Activated T-cell treated with anti-CD3 and anti-CD28 coated beads, Interleukin-2, amount 50 U/mL, for 48 hours (primary cell): ENCODE measurements at places on chromosomes 3 and 15.
A peak's percentile ranks its signal among the peaks of the same experiment; 100 is the strongest.

DNA sequence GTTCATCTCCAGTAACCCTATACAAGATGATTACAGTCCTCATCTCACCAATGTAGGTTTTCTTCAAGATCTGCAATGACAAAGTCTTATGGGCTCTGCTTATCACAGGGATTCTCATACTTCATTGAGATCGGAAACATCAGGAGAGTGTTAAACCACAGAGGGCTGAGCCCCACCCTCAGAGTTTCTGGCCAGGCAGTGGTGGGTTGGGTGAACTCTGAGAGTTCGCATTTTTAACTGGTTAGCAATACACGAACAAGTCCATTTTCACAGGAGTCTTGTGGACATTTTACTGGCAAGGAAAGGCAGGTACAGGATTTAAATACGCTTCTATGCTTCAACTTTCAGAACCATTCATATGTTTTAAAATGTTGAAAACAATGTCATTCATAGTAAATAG, 366.7 kb upstream of the ROBO2 start:
- DNase-seq: no peak

DNA sequence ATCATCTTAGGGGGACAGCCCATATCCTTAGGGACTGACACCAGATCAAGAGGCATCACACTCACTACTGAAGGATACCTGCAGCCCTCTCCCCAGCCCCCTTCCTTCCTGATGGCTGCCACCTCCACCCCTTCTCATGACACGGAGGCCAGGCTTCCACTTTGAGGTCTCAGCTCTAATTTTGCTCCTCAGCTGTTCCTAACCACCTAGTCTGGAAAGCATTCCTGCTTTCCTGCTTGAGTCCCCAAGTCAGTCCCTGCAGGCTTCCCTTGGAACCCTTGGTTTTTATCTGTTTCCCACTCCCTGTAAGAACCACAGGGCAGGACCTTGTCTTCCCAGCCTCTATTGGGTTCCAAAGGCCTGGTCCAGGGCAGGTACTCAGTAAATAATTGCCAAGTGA, 3.2 kb downstream of the C3orf18 start:
- no peak for DNase-seq

DNA sequence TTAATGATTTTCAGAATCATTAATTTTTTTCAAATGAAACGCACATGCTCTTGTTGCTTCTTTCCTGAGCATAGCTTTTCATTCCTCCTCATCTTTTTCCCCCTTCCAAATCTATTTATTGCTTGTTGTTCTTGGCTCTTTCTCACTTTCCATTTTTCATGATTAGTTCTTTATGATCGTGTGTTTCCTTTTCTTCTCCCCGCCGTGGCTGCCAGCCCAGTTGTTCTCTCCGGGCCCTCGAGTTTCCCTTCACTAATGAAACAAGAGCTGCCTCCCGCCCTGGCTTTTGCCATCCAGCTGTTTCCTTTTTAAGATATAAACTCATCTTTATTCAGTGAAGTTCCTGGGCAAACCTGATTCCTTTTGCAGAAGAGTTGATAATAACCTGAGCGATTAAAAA, 170.2 kb upstream of the NR2F2 start:
- no peak for DNase-seq

DNA sequence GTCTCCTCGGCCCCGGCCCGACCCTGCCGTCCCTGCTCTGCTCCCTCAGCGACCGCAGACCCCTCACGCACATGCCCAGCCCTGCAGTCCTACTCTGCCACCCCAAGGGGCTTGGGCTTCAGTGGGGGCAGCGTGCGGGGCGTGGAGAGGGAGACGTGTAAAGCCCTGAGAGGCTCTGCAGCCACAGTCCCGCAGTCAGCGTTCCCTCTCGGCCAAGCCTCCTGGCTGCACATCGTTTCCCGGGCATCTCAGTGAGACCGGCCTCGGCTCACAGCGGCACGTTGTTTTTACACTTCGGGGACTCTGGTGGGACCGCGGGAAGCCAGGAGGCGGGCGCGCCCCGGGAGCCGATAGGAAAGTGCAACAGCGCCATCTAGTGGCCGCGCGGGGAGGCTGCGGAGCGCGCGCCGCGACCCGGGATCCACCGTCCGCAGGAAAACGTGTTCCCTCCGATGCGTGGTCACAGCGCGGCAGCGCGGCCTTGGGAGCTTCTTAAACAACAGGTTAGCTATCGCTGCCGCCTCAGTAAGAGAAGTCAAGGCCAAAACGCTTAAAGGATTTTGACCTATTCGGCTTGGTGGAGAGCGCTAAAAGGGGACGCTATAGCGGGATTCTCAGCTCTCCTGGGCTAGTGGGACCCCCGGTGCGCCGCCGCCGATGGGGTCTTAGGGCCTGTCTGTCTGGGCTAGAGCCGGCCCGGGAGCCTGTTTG, 226.8 kb upstream of the IGF1R start:
- peak; percentile 79 for DNase-seq

GRCh38 chr3:17605032-17605431, 137.4 kb downstream of the TBC1D5 start:
- no peak for DNase-seq

- DNase-seq: no peak
These were observed 39.3 kb downstream of the IL1RAP start for GRCh38 chr3:190552969-190553759.
